ENCODE measurements at places on chromosomes 7 and 10.
A peak's percentile ranks its signal among the peaks of the same experiment; 100 is the strongest.

DNA sequence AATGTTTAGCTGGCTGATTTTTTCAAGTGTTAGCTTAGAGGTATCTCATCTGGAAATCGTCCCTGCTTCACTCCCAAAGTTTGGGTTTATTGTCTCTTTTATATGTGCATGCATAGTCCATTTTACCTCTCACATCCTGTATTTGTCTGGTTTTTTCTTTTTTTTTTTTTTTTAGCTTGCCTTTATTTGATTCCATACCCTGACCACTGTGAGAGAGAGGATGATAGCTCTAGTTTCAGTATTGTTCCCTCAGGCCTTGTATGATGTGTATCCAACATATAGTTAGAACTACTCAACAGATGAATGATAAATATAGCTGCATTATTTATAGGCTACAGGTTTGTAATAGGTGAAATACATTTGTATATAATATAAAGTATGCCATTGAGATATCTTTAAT lies 29.9 kb downstream of the PCGF5 start:
- DNase-seq, result no peak

- DNase-seq, result no peak
Measured at GRCh38 chr10:112258407-112258806, 24.8 kb upstream of the TECTB start.

GRCh38 chr7:142412551-142413193 lies 154.8 kb upstream of the PRSS58 start:
- no peak for DNase-seq

DNA sequence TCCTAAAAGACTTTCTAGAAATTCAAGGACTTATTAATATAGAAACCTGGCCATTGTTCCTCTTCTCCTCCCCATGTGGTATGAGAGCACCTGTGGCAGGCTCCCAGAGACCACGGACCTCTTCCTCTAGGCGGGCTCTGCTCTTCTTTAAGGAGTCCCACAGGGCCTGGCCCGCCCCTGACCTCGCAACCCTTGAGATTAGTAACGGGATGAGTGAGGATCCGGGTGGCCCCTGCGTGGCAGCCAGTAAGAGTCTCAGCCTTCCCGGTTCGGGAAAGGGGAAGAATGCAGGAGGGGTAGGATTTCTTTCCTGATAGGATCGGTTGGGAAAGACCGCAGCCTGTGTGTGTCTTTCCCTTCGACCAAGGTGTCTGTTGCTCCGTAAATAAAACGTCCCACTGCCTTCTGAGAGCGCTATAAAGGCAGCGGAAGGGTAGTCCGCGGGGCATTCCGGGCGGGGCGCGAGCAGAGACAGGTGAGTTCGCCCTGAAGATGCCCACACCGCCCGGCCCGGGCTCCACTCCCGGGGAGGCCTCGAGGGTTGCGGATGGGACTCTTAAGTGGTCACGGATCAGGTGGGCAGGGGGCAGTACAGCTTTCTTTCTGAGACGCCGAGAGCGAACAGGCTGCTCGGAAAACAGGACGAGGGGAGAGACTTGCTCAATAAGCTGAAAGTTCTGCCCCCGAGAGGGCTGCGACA lies at the start of gene SLC26A4:
TSS of gene SLC26A4 (plus strand) at position 448 of the 700 bp plus-strand sequence. CDS start 814 bp downstream, outside the sequence.
- DNase-seq, result no peak

DNA sequence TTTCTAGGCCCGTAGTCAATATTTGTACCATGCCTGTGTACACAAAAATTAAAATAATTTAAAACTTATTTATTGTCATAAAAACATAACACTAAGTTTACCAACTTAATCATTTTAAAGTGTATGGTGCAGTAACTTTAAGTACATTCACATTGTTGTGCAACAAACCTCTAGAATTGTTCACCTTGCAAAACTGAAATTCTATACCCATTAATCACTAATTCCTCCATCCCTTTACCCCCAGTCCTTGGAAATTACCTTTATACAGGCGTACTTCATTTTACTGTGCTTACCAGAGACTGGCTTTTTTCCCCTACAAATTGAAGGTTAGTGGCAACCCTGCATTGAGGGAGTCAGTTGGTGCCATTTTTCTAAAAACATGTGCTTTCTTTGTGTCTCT lies 6.3 kb upstream of the DYNC1I1 start:
- DNase-seq, result no peak

DNA sequence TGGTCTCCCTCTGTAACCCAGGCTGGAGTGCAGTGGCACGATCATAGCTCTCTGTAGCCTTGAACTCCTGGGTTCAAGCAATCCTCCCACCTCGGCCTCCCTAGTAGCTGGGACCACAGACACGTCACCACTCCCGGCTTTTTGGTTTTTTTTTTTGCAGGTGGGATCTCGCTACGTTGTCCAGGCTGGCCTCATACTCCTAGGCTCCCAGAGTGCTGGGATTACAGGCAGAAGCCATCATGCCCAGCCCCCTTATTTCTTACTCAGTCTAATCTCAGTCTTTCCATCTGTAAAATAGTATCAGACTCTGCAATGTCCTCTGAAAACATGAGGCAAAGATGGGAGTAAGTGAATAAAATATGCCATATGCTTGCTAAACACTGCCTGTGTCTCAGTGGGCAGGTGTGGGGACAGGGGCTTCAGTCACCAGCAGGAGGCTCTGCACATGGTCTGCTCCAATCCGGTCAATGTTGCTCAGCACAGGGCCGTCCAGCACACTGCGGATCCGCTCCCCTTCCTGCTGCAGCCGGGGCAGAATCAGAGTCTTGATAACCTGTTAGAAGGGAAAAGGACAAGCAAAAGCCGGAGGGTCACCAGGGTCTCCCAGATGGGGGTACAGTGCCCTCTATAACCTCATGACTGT lies 8.2 kb downstream of the AP4M1 start:
- DNase-seq, result no peak

GRCh38 chr7:73668886-73669230 lies 1.2 kb downstream of the VPS37D start:
- no peak for DNase-seq

DNA sequence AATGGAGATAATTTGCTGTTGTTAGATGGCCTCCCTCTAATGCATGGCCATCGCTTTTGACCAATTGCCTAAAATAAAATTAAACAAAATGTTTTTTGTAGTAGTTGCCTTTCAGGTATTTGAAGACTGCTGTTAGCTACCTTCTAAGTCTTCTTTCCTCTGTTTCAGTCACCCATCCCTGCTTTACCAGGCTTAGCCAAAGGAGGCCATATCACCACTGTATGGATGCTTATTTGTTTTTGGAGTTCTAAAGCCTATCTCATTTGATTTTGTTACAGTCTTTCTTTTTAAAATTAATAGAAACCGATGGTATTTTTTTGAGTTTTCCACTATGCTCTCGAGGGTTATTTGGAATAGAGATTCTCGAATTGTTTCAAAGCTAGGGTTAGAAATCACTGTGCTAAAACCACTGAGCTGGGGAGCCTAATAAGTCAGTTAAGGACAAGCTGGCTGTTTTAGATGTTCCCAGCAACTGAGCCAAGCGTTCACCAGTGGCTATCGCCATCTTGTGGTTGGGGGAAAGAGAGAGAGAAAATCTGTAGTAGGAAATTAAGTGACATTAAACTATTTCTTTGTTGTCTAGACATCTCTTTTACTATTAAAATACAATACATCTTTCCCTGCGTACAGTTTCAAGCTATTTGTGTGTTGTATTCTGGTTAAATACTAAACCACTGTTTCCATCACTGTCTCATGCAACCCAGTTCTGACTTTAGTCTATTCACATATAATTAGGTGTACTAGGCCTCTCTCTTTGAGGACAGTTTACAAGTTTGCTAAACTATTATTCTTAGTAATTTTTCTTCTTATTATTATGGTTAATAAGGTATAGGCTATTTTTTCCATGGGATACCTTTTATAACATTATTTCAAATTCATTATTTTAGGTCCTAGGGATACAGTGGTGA lies 52.2 kb downstream of the GPR158 start:
- DNase-seq, result no peak

- no peak for DNase-seq
Measured at GRCh38 chr10:34475274-34475646, 339.8 kb downstream of the PARD3 start.

GRCh38 chr7:131110297-131111080 lies 217.2 kb upstream of the MKLN1 start:
- DNase-seq, result peak; percentile 17

DNA sequence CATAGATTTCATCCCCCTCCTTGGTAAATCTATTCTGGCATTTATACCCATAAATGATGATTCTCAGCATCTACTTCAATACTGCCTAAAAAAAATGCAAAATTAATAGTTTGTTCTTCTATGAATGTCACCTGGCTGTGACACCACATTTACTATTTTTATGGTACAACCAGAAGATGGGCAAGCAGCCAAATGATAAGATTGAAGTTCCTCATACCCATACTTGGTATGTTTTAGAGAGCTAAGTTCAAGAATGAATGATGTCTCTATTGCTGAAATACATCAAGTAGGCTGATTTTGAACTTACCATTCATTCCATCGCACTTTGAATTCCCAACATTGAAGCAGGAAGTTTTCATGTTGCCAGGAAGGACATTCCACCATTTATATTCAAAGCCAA lies 134.2 kb downstream of the ELAPOR2 start:
- DNase-seq, result no peak

- DNase-seq, result no peak
Measured at GRCh38 chr10:93412801-93413200, 69.3 kb downstream of the MYOF start.

DNA sequence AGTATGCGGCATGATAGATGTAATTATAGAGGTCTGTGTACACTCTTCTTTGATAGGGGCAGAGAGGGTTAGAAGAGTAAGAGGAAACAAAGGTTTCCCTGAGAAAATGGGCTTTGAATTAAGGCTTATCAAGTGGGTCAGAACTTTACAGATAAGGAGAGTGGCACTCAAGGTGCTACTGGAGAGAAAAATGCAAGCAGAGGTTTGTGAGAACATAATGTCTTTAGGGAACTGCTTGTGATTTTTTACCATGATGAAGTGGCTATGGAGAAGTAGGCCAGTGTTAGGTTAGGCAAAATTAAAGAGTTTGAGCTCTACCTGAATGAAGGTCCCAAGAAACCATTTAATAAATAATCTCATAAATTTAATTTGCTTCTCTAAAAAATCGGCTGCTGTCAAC lies 14.3 kb downstream of the STARD3NL start:
- no peak for DNase-seq

DNA sequence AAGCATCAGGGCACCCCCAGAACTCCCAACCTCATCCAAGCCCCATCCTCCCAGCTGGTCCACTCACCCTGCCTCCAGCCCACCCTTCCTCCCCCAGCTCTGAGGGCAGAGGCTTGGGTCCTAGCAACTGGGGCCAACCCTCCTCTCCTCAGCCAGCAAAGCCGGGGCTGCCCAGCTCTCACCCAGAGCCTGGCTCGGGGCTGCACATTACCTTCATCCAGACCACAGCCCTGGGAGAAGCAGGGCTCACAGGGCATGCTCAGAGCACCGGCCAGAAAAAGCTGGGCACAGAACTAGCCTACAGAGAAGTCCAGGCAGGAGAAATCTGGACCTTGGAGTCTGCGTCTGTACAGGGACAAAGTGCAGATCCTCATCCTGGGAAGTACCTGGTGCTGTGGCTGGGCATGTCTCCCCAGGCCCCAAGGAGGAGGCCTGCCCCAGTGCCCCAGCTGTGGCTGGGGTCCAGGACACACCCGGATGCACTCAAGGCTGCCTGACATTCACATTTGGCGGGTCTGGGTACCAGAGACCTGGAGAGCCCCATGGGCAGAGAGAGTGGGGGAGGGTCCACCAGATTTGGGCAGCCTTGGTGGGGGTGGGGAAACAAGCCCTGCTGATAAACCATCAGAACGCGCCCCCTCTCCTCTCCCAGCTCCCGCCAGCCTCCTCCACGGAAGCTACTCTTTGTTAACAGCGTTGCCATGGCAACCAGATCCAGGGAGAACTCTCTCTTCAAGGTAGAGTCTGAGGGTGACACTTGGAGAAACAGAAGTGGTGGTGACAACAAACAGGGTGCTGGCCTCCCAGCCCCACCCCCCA lies 5.1 kb downstream of the RASGEF1A start:
- no peak for DNase-seq

DNA sequence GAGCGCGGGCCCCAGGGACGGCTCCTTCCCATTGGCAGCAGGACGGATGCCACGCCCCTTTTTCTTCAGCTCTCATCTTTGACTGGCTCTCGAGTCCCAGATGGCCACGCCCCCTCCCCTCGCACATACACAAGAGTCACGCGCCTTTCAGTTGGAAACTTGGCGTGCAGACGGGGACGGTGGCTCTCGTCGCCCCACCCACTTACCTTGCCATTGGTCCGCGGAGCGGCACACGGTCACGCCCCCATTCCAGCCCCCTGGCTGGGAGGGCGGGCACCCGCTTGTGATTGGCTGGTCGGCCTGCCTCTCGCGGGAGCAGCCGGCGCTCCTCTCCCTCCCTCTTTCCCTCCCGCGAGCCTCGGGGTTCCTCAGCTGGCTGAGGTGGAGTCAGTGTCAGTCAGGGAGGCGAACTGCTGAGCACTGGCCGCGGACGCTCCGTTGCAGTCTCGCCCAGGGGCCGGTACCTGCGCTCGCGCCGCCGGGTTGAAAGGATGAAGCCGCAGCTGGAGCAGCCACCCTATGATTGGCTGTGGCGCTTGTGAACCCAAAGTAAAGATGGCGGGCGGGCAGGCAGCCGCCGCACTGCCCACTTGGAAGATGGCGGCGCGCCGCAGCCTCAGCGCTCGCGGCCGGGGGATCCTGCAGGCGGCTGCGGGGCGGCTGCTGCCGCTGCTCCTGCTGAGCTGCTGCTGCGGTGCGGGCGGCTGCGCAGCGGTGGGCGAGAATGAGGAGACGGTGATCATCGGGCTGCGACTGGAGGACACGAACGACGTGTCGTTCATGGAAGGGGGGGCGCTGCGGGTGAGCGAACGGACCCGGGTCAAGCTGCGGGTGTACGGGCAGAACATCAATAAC lies at the start of gene CNNM2:
TSS of gene CNNM2 (plus strand) at position 333 of the 855 bp plus-strand sequence. CDS start at position 520, 187 bp downstream.
- DNase-seq, result peak; percentile 100

GRCh38 chr7:26374647-26375373 lies 83.1 kb downstream of the SNX10 start:
- no peak for DNase-seq

DNA sequence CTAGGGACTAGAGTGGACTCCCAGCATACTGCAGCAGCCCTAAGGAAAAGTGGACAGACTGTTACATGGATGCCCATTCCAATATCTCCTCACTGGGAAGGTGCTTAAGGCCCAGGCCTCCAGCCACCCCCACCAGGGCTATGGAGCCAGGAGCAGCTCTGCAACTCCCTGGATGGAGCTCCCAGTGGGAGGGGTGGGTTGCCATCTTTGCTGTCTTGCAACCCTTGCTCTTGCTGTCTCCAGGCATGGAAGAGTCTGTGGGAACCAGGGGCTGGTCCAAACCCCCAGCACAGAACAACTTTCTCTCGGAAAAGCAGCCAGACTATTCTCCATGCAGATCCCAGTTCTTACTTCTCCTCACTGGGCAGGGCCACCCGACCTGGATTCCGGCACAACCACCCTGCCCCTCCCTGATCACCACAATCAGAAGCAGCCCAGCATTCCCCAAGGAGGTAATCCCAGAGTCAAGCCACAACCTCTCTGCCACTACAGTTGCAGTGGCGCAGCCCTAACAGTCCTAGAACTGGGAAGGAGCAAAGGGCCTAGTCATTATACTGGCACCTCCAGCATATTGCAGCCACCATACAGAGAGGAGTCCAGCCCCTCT lies 41.8 kb upstream of the ZNF488 start:
- DNase-seq, result no peak
